Kidney capillary endothelial cell (primary cell): ENCODE measurements at places on chromosomes 5 and 9.

GRCh38 chr9:134616341-134616740 is 25.3 kb upstream of the COL5A1 start:
- DNase-seq: no peak

- no peak for DNase-seq
Observed at GRCh38 chr9:103949096-103949495, 145.0 kb upstream of the SMC2 start.

DNA sequence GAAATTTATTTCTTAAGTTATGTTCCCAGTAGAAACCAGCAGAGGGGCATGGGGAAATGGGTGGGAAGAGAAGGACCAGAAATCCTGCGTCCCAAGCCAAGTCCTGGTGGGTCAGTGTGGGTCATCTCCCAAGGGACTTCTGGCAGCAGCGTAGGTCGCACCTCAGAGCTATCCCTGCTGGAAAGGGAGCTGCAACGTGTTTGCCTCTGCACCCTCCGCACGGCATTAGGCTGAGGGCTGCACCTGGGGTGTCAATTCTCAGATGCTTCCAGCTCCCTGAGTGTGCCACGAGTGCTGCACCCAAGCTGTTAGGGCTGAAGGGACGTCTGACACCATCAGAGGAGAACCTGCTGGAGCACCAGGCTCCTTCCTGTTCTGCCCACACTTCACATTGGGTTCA is 182.8 kb downstream of the CACNA1B start:
- no peak for DNase-seq

DNA sequence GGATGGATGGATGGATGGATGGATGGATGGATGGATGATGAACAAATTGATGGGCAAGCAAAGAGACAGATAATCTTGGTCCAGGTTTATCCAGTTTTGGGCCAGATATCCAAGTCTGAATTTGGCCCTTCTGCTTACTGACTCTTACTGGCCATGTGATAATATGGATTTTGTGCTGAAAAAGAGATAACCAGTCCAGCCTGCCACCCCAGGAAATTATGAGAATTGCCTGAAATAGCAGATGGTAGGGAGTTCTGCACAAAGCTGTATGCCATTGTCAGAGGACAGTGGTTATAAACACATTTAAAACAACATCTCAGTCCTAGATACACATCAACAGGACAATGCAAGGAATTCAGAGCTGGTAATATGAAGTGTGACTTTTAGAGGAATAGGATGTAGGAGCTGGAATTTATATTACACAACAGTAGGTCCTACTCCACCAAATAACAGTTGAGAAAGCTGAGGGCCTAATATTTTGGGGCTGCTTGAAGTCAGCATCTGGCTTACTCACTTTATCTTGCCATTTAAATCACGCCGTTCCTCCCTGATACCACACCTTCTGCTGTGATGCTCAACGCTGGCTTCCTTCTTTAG is 9.0 kb upstream of the FAT2 start:
- DNase-seq: no peak

DNA sequence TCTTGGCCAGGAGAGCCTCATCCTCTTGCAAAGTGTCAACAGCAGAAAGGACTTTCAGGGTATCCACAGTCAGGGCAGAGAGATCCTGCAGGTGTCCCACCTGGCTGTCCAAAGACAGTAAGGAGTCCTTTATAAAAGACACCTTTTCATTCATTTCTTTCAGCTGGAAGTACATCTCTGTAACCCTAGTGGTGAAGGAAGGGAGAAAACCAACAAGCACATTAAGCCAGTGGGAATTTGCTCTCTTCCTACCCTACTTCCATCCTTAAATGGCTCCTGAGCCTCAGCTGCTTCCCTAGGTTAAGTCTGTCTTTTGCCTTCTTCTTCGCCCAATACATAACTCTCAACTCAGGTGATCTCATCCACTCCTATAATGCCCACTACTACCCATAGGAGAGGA is 124.8 kb downstream of the TRPM6 start:
- DNase-seq: no peak

- DNase-seq: no peak
Observed at GRCh38 chr5:165231821-165232508, 1726.5 kb downstream of the MAT2B start.

DNA sequence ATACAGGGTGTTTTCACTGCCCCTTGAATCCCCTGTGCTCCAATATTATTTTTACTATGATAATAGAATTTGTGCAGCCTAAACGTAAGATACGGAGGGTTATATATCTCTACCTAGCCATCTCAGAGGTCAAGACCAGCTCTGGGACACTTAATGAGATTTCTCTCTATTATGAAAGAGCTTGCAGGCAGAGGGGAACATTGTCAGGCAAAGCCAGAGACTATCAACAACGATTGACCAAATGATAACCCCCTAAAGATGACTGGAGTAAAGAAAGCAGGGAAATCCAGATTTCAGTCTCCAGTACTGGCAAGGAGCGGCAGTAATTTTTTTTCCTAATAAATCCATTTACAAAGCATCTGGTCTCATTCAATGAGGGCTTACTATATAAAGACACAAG is 59.8 kb upstream of the LPAR1 start:
- DNase-seq: no peak

GRCh38 chr9:116286297-116286696 is 132.7 kb downstream of the PAPPA start:
- no peak for DNase-seq

- no peak for DNase-seq
Observed at GRCh38 chr9:130304116-130304515, 38.6 kb downstream of the HMCN2 start.
